ENCODE measurements at places on chromosomes 12 and 14.

DNA sequence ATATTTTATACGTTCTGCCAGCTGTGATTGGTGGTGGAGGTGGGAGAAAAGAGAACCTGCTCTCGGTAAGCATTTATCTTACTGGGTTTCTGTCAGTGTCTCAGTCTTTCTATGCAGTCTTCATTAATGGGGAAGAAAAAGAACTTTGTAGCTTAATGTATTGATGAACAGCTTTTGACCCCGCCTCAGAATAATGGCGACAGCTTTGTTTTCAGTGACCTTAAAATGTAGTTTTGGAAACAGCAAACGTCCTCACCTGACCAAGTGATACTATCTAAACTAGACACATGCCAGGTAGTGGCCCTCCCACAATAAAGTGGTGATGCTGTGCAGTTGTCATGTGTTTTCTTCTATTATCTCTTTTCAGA lies 1.4 kb downstream of the DACT1 start:
- no peak for DNase-seq

DNA sequence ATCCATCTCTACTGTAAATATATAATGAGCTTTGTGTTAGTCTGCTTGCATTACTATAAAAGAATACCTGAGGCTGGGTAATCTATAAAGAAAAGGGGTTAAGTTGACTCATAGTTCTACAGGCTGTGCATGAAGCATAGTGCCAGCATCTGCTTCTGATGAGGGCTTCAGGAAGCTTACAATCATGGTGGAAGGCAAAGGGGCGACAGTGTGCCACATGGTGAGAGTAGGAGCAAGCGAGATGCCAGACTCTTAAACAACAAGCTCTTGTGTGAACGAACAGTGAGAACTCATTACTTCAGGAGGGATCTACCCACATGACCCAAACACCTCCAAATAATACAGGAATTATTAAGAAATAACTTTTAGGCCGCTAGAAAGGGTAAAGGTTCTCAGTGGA lies 28.1 kb downstream of the APOBEC1 start:
- DNase-seq: no peak

GRCh38 chr14:78927261-78927660 lies 757.1 kb downstream of the NRXN3 start:
- no peak for DNase-seq

DNA sequence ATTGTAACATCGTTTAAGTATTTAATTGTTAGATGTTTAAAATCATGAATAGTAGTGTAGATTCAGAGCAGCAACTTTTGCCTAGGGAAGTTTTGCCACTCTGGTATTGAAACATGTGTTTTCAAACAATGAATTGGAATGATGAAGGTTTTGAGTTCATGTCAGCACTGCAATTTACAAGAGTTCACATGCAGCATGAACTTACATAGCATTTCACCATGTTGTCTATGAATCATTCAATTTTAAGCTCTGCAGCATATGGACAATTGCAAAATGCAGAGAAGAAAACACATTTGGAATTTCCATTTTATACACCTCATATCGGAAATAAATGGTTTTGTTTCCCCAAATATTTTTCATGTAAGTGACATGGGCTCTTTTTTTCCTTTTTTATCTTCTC lies 170.7 kb upstream of the CDKN3 start:
- DNase-seq: no peak

GRCh38 chr12:124507188-124508109 lies 60.0 kb downstream of the NCOR2 start:
- no peak for DNase-seq

GRCh38 chr14:23348297-23348655 lies 4.4 kb downstream of the SLC22A17 start:
- DNase-seq: no peak
